ENCODE measurements at places on chromosomes 16 and 17.

- no peak for DNase-seq
Observed at GRCh38 chr16:8571061-8571596, 19.2 kb downstream of the TMEM114 start.

DNA sequence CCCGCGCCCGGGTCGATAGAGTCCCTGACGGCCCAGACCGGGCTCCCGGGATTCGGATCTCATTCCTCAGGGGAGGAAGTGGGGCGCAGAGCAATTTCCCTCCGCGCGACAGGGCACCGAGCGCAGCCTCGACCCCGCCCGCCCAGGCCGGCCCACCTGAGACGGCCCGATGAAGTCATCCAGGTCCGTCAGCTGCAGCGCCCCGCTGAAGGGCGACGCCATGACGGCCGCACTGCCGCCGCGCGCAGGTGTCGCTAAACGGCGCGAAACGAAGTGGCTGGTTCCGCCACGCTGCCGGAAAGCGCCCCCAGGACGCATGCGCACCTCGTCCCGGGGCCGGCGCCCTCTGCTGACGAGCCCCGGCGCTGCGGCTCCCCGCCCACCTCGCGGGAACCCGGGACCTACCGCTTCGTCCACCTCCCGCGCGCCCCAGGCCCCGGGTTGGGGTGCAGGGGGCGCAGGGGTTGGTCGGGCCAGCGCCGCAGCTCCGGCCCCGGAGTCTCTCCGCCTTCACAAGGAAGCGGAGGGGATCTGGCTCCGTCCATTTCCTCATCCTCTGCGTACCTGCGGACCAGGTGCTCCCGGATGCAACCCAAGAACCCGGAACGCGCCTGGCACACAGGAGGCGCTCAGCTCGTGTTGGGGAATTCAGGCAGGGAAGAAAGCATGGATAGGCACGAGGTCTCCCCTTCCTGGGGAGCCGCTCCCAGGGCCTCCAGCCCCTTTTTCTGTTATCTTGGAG, at the start of gene CIAO3:
Gene CIAO3 (minus strand): TSS at position 234 of the 742 bp plus-strand sequence. CDS start 12 bp downstream, at position 222.
- DNase-seq = peak; percentile 98

DNA sequence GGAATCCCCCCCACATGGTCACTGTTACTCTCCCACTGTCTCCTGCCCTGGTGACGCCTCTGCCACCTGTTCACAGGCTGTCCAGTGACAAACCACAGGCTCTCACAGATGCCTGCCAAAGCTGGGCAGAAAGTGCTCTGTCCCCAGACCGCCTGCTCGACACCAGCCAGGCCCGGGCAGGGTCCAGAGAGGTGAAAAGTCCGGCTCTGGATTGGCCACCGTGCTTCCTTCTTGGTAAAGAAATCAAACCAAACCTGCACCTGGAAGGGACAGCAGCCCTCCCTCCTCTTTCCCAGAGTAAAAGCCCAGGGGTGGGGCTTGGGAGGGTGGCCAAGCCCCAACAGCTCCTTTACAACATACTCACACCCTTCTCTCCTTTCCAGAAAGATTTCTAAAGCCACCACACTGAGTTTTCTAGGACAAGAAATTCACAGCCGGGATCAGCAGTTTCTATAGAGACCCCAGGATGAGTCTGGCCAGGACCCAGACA, 6.2 kb downstream of the PCGF2 start:
- DNase-seq = no peak

- no peak for DNase-seq
Observed at GRCh38 chr16:48129926-48130325, 25.9 kb downstream of the ABCC12 start.

- DNase-seq = no peak
Observed at GRCh38 chr17:48530887-48531272, at the start of gene HOXB1. HOXB1 (minus strand) TSS chr17:48531011; CDS start chr17:48530904, 107 bp downstream.

DNA sequence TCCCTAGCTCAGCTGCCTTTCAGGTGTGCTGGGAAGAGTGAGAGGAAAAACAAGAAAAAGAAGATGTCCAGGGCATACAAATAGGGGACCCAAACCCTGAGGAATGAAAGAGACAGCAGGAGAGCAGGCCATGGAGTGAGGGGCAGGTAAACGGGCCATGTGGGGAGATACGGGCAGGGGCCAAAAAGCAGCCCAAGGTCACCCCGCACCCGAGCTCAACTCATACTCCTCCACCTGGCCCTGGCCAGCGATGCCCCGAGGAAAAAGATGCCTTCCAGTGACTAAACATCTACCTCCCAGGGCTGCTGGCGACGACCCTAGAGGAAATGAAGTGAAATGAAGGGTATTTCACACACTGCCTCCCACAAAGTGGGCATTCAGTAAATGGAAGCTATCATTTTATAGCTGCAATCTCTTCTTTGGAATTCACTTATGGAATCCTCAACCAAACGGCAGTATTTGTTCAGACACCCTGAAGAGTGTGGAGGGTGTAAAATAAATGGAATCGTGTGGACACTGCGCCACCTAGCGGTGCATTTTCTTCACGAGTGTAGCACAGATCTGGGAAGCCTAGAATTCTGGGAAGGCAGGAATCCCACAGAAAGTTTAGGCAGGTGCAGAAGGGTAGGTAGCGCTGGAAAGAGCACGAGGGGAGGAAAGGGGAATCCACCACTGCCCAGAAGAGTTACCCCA, 14.9 kb downstream of the ELAC2 start:
- DNase-seq = peak; percentile 81

DNA sequence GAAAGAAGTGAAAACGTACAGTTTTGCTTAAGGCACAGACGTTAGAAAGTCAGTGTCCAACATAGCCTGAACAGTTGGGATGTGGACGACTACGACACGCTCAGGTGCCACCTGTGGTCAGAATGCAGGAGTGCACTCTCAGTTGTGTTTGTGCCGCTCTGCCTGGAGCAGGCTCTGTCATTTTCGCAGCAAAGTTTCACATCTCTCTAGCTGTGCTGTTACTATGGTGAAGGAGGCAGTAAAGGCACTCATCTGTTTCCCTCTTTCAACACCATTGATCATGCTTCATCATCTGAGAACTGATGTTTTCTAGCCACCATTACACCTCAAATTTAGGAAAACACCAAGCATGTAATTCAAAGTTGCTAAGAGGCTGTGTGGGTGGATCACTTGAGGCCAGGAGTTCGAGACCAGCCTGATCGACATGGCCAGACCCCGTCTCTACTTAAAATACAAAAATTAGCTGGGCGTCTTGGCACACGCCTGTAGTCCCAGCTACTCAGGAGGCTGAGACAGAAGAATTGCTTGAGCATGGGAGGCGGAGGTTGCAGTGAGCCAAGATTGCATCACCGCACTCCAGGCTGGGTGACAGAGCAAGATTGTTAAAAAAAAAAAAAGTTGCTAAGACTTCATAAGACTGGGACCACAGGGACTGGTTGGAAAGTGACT, 44.9 kb upstream of the DNAJA2 start:
- DNase-seq = peak; percentile 74

DNA sequence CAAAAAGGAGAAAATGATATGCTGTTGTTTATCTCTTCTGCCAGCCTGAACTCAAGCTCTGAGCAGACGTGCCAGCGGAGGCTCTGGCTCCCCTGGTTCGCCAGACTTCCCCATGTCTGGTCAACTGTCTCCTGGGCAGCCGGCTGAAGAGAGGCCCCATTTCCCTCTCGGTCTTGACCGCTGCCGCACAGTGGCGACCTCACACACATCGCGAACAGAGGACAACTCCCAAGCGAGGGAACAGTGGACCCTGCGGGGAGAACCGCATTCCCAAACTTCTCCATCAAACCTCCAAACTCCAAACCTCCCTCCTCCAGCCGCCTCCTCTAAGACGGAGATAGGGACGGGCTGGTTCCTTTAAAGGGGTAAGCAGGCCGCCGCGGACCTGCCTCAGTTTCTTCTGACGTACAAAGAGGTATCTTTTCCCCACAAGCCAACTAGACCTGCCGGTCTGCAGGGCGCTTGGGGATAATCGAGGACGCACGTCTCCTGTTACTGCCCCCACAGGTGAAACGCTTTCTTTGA, 24.9 kb upstream of the RFFL start:
- DNase-seq = peak; percentile 78

DNA sequence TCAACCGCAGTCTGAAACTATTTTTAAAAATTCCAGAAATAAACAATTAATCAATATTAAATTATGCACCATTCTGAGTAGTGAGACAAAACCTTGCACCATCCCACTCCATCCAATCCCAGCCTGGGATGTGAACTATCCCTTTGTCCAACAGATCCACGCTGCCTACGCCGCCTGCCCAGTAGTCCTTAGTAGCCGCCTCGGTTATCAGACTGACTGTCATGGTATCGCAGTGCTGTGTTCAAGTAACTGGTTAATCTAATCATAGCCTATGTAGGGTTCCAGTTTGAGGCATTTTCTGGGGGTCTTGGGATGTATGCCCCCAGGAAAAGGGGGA, 437.7 kb downstream of the HS3ST3B1 start:
- DNase-seq = no peak

DNA sequence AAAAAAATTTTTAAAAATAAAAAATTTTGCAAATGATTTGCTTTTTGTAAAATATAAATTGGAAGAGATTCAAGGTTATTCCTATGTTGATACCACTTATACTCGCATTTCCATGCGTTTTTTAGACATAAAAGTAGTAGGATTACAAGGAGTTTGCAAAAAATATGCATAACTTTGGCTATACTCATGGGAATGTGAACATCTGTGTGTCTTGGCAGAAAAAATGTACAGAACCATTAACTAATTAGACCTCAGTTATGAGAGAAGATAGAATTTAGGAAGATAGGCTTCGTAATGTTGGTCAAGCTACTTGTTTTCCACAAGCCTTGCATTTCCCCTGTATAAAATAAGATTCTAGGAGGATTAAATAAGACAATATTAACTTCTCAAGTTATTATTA, 61.1 kb upstream of the VPS4A start:
- no peak for DNase-seq

GRCh38 chr17:7403727-7403976, 245 bp downstream of the TMEM256 start:
- no peak for DNase-seq

DNA sequence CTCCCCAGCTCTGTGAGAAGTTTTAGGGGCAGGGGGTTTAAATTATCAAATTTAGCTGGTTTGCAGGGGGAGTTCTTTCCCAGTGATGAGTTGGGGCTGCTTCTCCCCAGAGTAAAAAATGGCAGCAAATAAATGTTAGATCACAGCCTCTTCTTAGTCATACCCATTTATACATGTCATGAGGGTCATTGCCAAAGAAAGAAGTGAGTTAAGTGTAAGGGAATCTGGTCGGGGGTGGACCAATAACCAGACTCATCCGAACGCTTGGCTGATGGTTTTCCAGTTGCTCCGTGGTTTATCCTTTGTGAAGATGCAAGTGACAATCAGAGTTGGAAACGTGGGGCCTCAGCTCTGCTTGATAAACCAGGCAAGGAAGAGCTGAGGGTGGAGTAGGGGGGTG, 87.1 kb downstream of the PLXDC1 start:
- no peak for DNase-seq

DNA sequence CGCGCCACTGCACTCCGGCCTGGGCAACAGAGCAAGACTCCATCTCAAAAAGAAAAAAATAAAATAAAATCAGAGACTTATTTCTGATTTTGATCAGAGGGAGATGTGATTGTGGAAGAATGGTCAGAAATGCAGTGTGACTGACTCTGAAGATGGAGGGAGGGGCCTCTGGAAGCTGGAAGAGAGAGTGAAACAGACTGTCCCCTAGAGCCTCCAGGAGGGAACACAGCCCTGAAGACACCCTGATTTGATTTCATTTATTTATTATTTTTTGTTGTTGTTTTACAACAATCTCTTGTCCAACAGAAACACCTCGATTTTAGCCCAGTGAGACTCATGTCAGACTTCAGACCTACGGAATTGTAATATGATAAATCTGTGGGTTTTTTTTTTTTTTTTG, 26.1 kb downstream of the BCL7C start:
- no peak for DNase-seq

GRCh38 chr17:17919169-17920107, 52.8 kb downstream of the TOM1L2 start:
- peak; percentile 88 for DNase-seq

- DNase-seq = peak; percentile 87
Observed at GRCh38 chr17:45948881-45949624, 50.0 kb upstream of the STH start.

DNA sequence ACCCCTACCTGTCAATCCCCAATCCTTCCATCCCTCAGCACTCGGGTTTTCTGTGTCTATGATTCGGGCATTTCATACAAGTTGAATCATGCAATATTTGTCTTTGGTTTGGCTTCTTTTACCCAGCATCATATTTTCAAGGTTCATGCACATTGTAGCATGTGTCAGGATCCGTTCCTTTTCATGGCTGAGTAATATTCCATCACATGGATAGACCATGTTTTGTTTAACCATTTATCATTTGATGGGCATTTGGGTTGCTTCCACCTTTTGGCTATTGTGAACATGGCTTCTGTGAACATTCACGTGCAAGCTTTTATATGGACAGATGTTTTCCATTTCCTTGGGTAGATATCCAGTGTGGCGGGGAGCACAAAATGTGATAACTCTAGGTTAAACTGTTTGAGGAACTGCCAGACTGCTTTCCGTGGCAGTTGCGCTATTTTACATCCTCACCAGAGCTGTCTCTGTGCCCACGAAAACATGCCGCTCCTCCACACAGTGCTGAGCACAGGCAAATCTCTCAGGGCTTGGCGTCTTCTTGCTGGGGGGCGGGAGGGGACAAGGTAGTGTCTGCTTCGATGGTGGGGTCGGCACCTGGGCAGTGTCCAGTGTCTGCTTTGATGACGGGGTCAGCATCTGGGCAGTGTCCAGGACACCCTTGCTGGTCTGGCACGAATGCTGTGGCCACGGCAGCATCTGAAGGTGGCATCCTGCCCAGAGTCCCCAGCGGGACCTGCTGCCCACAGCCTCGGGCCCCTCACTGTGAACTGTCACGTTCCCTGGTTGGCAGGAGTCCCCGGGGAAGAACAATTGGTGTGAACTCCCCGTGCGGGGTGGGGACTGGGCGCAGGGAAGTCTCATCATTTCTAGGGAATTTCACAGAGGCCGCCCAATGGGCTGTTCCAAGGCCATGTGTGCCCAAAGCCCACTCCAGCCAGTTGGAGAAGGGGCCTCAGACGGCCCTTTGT, 32.4 kb upstream of the JPH3 start:
- no peak for DNase-seq

- DNase-seq = no peak
Observed at GRCh38 chr16:50925758-50926357, 184.0 kb downstream of the CYLD start.

DNA sequence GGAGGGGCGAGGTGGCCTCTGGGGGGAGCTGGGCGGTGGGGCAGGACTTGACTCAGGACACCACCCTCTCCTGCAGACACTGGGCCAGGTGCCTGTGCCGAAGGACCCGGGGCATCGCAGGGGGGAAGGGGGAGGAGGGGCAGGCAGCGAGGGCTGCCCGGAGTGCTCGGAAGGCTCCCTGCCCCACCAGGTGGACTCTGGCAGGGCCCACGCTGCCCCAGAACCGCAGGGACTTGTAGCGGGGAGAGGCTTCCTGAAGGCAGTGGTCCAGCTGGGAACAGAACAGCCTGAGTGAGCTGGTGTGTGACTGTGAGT, 4.4 kb upstream of the HCRT start:
- DNase-seq = no peak

Measured in activated CD4-positive, alpha-beta T cell treated with anti-CD3 and anti-CD28 coated beads, Interleukin-2, amount 10 ng/mL, durations not matched to agents 24 days and 14 days (primary cell).